ENCODE measurements at places on chromosomes 2 and 18.

GRCh38 chr2:43977677-43978375, 18.0 kb downstream of the LRPPRC start:
- no peak for DNase-seq

DNA sequence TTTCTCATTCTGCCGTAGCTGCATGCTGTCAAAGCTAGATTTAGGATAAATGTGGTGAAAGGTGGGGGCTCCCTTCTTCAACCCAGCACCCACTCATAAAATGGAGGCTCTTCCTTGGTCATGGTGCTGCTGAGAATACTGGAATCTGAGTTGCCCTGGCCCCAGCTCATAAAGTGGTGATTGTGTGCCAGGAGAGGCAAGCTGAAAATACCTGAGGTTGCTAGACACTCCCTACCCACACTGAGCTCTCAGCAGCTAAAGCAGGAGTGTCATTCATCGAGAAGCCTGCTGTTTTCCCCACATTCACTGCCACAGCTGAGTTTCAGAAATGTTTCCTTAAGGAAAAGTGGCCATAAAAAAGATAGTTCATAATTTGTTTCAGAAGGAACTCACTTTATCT, 297.1 kb upstream of the RBMS1 start:
- no peak for DNase-seq

GRCh38 chr18:76672627-76673026, 149.7 kb upstream of the ZNF236 start:
- no peak for DNase-seq

GRCh38 chr18:63336366-63337099, 17.0 kb upstream of the BCL2 start:
- no peak for DNase-seq

GRCh38 chr2:162768656-162769055, 69.9 kb downstream of the KCNH7 start:
- DNase-seq: peak; percentile 98
